Vagina (tissue), 2 donors: ENCODE measurements at places on chromosomes 16 and 17.

- no peak for DNase-seq
Measured at GRCh38 chr17:13385481-13385911, 216.2 kb downstream of the HS3ST3A1 start.

DNA sequence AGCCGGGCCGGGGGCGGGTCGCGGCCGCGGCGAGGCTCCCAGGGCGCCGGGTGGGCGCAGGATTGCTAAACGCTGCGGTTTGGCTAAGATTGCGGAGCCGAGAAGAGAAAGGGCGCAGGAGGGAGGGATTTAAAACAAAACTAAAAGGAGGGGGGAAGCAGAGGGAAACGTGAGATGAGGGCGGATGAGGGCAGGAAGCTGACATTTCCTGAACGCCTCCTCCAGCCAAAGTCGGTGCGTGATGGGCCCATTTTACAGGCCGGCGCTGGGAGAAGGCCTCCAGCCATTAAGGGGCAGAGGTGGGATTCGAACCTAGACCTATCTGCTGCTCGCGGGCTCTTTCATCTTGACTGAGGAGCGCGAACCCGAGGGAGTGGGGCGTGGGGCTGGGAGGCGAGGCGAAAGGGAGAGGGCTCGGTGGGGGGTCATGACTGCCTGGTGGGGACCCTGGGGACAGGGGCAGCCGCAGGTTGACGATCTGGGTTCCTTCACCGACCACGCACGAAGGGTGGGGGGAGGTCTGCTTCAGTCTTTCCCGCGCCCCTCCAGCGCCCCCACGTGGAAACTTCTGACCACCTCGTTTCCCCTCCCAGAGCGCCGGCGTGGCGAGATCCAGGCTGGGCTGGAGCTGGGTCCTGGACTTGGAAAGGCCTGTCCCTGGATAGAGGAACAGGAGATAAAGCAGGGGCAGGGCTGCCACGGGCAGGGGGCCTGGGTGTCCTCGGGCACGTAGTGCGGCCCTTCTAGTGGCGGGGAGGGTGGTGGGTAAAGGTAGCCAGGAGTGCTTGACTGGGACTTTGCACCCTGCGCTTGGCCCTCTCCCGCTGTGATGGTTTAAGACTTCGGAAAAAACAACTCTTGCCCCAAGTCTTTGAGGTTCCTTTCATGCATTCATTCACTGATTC, 3.8 kb upstream of the TAC4 start:
- DNase-seq, result no peak

DNA sequence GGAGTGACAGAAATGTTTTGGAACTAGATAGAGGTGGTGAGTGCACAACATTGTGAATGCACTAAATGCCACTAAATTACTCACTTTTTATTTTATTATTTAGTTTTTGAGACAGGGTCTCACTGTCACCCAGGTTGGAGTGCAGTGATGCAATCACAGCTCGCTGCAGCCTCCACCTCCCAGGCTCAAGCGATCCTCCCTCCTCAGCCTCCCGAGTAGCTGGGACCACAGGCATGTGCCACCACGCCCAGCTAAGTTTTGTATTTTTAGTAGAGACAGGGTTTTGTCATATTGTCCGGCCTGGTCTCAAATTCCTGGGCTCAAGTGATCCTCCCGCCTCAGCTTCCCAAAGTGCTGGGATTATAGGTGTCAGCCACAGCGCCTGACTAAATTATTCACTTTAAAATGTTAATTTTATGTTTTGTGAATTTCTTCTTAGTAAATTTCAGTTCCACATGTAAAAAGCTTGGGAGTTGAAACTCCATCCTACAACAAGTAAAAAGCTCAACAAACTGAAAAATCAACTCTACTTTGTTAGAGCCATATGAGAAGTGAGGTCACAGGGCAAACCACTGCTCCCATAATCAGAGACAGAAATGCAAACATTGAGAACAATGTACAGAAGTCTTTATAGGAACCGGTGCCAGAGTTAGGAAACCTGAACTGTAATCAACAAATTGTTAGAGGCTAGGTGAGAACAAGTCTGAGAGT, 13.8 kb upstream of the SLC5A10 start:
- no peak for DNase-seq

GRCh38 chr16:79603055-79603454, 2.5 kb upstream of the MAF start:
- no peak for DNase-seq

GRCh38 chr17:46136820-46137219, 56.4 kb downstream of the KANSL1 start:
- no peak for DNase-seq

DNA sequence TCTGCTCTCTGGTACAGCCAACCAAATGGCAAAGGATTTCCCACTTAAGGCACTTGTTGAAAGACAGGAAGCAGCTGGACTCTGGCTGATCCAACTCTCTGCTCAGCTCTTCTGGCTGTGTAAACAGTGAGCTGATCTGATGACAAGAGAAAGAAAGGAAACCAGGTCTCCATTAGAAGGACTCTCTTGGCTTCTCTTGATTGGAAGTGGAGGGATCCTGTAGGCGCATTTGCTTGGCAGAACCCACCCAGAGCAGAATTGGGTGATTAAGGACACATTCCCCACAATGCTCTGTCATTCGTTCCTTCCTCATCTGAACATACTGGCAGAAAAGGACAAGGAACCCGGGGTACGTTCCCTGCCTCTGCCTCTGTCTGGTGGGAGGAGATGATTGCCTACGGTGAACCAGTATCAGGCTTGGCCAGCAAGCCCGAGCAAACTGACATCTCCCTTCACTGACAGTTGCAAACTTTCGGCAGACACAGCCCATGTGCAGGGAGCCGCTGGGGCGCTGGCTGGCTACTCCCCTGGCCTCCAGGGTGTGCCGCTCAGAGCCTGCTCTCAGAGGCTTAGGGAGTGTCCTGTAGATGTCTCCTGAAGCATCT, 29.1 kb downstream of the LDHD start:
- DNase-seq, result no peak

GRCh38 chr17:50033316-50033715, 22.6 kb upstream of the ITGA3 start:
- DNase-seq, result no peak

- DNase-seq, result no peak
Measured at GRCh38 chr16:28259091-28259780, 33.1 kb upstream of the SBK1 start.

GRCh38 chr17:66483906-66484305, 181.5 kb downstream of the PRKCA start:
- DNase-seq, result no peak

GRCh38 chr16:74738816-74739215, 35.8 kb downstream of the FA2H start:
- no peak for DNase-seq

DNA sequence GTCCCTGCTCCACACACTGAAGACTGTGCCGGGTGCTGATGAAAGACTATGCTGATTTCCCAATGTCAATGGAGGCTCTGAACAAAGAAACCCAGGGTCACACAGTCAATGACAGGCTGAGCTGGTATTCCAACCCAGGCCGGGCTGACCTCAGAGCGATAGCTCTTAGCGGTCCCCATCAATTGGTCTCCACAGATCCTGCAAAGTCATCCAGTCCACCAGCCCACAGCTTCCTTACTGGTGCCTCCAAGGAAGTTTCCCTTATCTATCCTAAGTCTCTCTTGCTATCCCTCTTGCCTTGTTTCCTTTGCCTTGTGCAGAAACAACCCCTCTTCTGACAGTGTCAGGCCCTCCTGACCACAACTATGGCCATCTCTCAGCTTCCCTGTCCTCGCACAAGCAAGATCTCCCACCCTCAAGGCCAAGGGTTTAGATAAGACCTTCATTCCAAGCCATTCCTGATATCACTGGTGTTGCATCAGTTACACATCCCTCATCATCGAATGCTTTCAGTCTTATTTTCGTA, 52.7 kb upstream of the KSR1 start:
- no peak for DNase-seq
